Activated CD8-positive, alpha-beta memory T cell treated with anti-CD3 and anti-CD28 coated beads for 4 hours (primary cell): ENCODE measurements at places on chromosomes 7 and 10.

GRCh38 chr10:29617880-29618340, 16.9 kb downstream of the SVIL start:
- no peak for DNase-seq

DNA sequence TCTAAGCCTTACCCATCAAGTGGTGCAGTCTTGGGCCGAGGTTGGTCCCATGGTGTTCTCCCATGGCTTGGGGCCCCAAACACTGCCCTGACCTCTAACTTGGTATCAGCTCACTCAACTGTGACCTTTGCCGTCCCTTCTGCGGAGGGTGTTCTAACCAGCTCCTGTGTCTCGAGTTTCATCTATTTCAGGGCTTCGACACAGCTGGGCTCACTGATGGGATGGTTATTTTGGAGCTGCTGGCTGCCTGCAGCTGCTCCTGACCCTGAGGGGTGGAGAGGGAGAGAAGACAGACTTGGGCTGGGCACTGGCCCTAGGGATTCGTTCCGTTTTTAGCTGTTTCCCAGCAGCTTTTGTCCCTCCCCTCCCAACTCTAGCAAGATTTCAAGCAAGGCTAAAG, 86.9 kb downstream of the NEURL1 start:
- no peak for DNase-seq

- no peak for DNase-seq
Measured at GRCh38 chr7:99096124-99096887, 47.6 kb downstream of the SMURF1 start.

DNA sequence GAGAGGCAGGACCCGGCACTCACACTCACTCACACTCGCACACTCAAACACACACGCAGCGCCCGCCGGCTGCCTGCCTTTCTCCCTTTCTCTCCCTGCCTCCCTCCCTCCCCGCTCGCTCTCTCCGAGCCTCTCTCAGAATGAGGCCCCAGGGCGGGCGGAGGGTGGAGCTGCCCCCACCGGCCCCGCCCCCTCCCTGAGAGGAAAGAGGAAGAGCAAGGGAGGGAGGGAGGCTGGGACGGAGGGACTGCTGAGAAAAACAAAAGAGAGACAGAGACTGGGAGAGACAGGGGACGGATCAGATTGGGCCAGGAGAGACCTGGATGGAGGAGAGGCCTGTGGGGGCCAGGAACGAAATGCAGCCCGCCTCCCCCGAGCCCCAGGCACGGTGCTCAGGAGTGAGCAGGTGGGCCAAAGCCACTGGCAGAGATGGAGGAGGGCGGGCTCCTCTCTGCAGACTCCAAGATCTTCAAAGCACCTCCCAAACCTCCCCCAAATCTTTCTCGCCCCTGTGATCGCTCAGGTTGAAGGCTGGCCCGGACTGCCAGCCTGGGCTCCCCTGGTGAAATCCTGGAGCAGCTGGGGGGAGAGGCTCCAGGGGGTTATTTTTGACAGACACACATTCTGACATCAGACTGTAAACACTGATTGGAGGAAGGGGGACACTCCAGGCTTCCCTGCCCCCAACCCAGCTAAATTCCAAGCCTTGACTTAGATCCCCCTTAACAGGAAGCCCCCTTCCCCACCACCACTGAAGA, 5.1 kb downstream of the LDB1 start:
- peak; percentile 66 for DNase-seq

DNA sequence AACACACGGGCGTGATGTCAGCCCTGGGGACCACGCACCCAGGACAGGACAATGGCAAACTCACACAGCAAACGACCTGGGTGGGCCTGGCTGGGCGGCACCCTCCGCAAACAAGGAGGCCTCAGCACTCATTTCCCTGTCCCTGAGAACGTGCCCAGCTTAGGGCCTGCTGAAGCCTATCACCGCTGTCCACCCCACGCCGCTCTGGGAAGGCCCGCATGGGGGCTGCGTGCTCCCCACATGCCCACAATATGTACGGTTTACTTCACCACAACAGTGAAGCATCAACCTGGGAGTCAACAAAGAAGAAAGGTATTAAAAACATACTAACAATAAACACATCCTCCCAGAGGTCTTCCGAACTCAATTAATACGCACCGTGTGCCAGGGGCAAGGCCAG, 12.2 kb downstream of the MAD1L1 start:
- DNase-seq: no peak

- no peak for DNase-seq
Measured at GRCh38 chr7:129642871-129643549, 31.5 kb downstream of the NRF1 start.

DNA sequence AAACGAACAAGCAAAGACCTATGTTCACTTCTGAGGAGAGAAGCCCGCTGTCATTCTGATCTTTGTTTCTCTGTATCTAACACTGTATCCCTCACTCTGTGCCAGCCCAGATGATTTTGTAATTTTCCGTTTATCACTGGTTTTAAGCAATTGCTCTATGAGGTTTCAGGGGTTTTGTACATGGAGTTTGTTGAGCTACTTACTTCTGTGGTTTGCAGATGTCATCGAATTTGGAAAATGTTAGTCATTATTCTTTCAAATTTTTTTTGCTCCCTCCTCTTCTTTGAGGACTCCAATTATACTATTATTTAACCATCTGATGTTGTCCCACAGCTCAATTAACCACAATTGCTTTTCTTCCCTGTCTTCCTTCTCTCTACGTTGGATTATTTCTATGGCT, 650.9 kb upstream of the IGFBP3 start:
- DNase-seq: no peak

DNA sequence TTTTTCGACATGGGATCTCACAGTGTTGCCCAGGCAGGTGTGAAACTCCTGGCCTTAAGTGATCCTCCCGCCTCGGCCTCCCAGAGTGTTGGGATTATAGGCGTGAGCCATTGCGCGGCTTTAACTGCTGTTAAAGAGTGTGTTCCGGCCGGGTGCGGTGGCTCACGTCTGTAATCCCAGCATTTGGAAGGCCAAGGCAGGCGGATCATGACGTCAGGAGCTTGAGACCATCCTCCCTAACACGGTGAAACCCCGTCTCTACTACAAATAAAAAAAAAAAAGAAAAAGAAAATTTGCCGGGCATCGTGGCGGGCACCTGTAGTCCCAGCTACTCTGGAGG, 1.1 kb downstream of the RABGEF1 start:
- no peak for DNase-seq

DNA sequence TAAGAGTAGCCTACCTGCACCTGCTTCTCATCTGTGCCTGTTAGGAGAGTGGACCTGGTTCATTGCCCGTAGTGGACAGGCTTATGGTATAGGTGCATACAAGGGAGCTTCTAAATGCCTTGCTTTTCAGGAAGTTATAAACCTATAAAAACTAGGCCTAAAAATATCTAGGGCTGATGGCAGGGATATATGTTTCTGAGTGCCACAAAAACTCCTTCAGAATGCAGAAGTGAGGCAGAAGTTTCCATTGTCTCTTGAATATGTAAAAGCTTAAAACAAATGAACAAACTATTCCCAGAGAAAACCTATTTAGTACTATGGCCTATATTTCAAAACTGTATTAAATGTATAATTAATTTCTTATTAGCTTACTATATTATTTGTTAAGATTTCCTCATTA, 91.8 kb downstream of the RNLS start:
- DNase-seq: no peak

DNA sequence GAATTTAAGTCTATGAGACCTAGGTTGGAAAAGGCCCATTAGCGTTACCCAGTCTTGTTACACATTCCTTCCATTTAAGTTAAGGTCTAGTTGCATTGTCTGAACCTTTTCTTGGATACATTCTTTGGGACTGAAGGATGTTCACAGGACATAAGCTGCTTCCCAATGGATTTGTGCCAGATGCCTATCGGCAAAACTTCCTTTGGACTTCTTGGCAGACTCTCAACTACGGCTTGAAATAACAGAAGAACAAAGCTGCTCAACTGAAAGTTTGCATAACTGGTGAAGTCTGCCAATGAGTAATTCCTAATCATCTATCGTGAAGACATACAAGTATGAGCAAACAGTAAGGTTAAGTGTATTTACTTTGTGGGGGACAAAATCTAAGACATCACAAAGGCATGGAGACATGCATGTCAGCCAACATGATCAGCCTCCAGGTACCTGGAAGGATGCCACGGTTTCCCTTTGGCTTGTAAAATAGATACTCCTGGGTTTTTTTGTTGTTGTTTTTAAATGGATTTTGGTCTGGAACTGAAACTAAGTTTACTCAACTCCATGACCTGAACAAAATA, 35.4 kb downstream of the MALSU1 start:
- DNase-seq: no peak
